ENCODE measurements at places on chromosomes 16 and 17. TPM values are rescaled to one million over a fixed set of nuclear protein-coding genes. Genes with fewer than 3 reads are reported as not detected.

Gene BLMH
- total RNA-seq = 18.3 TPM

GRCh38 chr17:72064606-72065193 lies 56.1 kb upstream of the SOX9 start:
- no peak for DNase-seq
- H3K27me3 ChIP-seq = no peaks in the 10 kb centered on the region
- H3K36me3 ChIP-seq = no peaks in the 10 kb centered on the region
- H3K4me3 ChIP-seq = no peak overlapping the region
- H3K4me1 ChIP-seq = no peaks in the 10 kb centered on the region

- no peak for DNase-seq
- no peak overlapping the region for H3K4me3 ChIP-seq
- peaks cover 24% of the 10 kb centered on the region for H3K4me1 ChIP-seq
- no peak overlapping the region for H3K27ac ChIP-seq
Observed at GRCh38 chr16:69618721-69619120, 53.0 kb downstream of the NFAT5 start.

DNA sequence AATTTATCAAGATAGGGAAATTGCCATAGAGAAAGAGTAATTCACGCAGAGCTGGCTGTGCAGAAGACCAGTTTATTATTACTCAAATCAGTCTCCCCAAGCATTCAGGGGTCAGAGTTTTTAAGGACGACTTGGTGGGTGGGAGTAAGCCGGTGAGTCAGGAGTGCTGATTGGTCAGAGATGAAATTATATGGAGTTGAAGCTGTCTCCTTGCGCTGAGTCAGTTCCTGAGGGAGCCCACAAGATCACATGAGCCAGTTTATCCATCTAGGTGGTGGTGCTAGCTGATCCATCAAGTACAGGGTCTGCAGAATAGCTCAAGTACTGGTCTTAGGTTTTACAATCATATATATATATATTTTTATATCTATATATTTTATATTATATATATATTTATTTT lies 6.0 kb upstream of the AQP8 start:
- no peak overlapping the region for H3K4me3 ChIP-seq
- no peaks in the 10 kb centered on the region for H3K27me3 ChIP-seq
- no peaks in the 10 kb centered on the region for H3K36me3 ChIP-seq
- DNase-seq = no peak

Gene IGFBP4
- total RNA-seq = 184 TPM
